Smooth muscle cell of the coronary artery (primary cell): ENCODE measurements at places on chromosomes 7 and 10. TPM values are rescaled to one million over a fixed set of nuclear protein-coding genes. Genes with fewer than 3 reads are reported as not detected.

Gene LMBR1
- 36.4 and 51.7 TPM in 2 replicates for total RNA-seq

Gene WNT16
- total RNA-seq, result 1.6 TPM in 1 of 2 replicates, not detected in the other

Gene ANXA8L1
- 0.23 TPM in 1 of 2 replicates, not detected in the other for total RNA-seq

Gene ZCWPW1
- 0.94 and 1.2 TPM in 2 replicates for total RNA-seq

Gene SSC4D
- 0.68 TPM in 1 of 2 replicates, not detected in the other for total RNA-seq
